ENCODE measurements at places on chromosomes 5 and 9.

- DNase-seq, result no peak
Observed at GRCh38 chr5:181281984-181282316, 21.0 kb upstream of the TRIM52 start.

DNA sequence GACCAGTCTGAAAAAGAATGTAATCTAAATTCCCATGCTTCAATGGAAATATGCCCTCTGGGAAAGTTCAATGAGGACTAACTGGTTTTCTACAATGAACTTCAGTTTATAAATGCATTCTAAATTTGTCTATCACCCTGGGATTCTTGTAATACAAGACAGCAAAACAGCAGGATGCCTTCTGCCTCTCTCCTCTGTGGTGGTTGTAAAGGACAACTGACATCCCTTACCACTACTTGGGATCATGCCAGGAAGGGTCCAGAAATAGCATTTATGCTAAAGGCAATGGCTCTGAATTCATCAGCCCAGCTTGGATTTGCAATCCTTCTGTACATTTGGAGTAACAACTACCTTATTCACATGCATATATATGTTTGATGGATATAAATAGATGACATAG, 97.3 kb upstream of the ADAMTS16 start:
- no peak for DNase-seq

- no peak for DNase-seq
Observed at GRCh38 chr5:137142764-137143605, 356.1 kb downstream of the SPOCK1 start.

DNA sequence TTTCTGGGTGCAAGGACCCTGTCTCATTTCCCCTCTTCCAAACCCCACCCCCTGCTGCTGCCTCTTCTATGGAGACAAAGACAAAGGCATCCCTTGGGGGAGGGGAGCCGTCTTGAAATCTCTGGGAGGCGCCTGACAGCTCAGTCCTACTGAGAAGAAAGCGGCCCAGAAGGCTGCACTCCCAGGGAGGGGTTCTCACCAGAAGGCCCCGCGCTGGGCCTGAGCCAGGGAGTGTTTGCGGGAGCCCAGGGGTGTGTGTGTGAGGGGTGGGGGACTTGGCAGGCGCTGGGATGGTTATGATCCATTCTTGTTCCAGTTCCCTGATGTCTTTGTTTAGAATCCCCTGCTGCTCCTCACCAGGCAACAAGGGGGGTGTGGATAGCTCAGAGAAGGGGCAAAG, 45.7 kb upstream of the ALDH1B1 start:
- peak; percentile 68 for DNase-seq

- DNase-seq, result no peak
Observed at GRCh38 chr9:27118916-27119315, 9.9 kb downstream of the TEK start.

DNA sequence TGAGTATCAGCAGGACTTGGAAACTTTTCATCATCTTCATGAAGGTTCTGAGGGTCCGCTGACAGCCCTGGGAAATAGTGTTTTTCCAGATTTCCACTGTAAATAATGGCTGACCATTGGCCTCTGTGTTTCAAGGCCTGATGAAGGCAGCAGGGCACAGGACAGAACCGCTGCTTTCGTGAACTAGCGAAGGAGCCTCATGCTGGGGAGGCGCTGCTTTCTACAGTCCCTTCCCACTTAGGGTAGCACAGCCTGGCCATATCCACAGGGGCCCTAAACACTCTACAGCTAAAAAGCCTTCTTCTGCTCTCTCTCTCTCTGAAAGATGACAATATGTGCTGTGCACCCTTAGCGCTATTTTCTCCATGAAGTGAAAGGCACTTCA, 118.2 kb downstream of the MED27 start:
- DNase-seq, result no peak

- no peak for DNase-seq
Observed at GRCh38 chr5:150598821-150599273, 41.6 kb upstream of the SYNPO start.

DNA sequence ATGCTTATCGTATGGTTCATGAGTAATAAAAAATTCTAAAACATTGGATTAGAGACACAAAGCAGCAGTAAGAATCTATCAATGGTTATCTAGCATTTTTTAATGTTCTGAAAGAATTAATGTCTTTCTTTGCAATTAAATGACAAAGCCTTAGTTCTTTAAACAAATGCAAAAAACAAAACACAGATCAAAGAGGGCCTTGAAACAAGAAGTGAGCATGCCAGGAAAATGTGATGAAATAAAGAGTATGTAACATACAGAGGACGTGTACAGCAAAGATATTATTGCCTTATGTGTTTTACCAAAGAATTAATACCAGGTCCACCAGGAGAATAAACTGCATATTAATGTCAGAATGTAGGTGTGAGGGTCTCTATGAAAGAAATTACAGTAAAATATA, 812.3 kb upstream of the GRAMD2B start:
- DNase-seq, result no peak

DNA sequence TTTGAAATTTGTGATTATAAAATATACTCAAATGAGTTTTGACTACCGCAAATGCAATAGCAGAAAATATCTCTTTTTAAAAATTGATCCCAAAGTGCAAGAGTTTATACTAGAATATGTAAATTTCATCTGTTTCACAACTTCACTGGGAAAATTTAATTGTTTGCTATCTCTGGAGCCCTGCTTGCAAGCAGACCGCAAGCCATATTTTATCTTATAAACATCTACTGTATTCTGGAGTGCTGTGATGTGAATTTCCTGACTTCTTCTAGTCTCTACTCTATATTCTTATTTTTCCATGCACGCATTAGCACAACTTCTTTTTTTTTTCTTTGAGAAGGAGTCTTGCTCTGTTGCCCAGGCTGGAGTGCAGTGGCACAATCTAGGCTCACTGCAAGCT, 98.7 kb downstream of the DROSHA start:
- DNase-seq, result no peak

GRCh38 chr9:91190062-91190461, 171.7 kb downstream of the AUH start:
- no peak for DNase-seq

GRCh38 chr5:33933723-33934169, 2.4 kb upstream of the RXFP3 start:
- DNase-seq, result no peak

DNA sequence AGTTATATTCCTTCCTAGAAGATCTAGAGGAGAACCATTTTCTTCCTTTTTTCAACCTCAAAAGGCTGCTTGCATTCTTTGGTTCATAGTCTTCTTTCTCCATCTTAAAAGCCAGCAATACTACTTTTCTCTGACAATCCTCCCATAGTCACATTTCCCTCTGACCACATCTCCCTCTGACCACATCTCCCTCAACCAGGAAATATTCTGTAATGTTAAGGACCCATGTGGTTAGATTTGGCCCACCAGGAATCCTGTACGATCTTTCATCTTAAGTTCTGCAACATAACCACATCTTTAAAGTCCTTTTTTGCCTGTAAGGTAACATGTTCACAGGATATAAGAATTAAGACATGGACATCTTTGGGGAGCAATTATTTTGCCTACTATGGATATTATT, 179.4 kb upstream of the SPEF2 start:
- no peak for DNase-seq

DNA sequence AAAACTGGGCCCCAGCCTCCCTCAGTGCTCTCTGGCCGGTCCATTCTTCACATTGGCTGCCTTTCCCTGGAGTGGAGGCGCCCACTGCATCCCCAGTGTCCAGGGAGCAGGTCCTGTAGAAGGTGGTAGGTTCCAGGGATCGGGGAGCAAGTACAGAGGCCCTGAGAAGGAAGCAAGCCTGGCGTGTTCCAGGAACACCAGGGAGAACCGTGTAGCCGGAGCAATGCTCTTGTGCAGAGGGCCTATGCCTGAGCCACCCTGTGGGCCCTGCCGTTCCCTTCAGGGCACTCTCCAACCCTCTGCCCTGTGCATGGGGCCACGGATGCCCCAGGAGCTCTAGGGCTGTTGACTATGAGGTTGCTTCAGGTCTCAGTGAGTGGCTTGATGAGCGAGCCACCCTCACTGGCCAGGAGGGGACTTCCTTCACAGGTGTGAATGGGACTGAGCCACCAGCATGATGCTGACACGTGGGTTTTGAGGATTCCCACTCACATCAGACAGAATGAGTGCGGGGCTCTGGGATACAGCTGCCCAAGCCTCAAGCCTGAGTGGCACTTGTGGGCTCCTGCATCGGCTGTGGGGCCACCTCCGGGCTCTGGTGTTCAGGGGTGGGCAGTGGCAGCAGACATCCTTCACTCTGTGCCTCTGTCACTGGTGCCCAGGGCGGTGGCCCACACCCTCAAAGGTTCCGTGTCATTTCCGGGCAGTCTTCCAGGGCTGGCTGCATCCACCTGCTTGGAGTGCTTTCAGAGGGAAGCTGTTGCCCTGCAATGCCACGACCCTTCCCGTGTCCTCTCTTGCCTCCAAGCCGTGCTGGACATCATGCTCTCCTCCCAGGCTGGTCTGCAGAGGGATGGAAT, 54.4 kb downstream of the ADAMTS2 start:
- no peak for DNase-seq

DNA sequence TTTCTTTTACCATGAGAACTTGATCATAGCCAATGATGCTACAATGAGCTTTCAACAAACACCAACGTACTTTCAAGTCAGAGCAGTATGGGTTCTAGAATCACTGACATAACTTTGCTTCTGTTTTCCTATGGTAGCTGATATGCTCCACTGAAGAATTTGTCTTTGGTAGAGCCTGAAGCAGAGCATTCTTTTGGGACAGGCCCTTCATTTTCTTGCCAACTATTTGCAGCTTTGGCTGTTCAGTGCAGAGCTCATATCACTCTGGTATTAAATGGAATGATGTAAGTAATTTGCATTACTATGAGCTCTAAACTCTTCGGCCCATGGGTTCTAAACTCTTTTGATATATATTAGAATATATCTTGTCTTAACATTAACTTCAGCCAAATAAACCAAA, 51.8 kb upstream of the APC start:
- DNase-seq, result no peak

GRCh38 chr5:14142202-14142826, 828 bp upstream of the TRIO start:
- DNase-seq, result no peak

GRCh38 chr5:180291943-180292831, at the start of gene MAPK9:
Gene MAPK9 (minus strand): TSS chr5:180292083. CDS start chr5:180280561, 11,522 bp downstream.
- peak; percentile 84 for DNase-seq

DNA sequence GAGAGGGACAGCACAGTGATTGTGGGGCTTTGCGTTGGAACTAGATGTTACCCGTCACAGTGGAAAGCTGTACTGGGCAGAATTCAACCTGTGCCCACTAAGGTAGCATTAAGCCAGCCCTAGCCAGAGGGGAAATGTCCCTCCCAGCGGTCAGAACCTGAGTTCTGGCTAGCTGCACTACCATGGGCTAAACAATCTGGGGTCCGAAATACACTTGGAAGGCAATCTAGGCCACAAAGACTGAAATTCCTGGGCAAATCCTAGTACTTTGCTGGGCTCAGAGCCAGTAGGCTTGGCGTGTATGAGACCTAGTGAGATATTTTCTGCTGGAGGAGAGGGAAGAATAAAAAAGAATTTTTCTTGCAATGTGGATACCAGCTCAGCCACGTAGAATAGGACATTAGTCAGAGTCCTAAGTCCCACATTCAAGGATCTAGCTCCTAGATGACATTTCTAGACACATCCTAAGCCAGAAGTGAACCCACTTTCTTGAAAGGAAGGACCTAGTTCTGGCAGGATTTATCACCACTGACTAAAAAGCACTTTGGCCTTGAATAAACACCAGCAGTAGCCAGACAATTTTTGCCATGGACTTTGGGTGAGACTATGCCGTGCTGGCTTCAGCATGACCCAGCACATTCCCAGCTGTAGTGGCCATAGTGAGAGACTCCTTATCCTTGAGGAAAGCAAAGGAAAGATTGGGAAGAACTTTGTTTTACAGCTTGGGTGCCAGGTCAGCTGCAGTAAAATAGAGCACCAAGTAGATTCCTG, 618.0 kb downstream of the BRINP1 start:
- DNase-seq, result no peak

GRCh38 chr5:1468247-1468612, 23.0 kb upstream of the SLC6A3 start:
- DNase-seq, result peak; percentile 63

GRCh38 chr5:1143670-1143951, 31.7 kb upstream of the SLC12A7 start:
- DNase-seq, result no peak

- no peak for DNase-seq
Observed at GRCh38 chr9:107710953-107711352, 221.4 kb upstream of the KLF4 start.

DNA sequence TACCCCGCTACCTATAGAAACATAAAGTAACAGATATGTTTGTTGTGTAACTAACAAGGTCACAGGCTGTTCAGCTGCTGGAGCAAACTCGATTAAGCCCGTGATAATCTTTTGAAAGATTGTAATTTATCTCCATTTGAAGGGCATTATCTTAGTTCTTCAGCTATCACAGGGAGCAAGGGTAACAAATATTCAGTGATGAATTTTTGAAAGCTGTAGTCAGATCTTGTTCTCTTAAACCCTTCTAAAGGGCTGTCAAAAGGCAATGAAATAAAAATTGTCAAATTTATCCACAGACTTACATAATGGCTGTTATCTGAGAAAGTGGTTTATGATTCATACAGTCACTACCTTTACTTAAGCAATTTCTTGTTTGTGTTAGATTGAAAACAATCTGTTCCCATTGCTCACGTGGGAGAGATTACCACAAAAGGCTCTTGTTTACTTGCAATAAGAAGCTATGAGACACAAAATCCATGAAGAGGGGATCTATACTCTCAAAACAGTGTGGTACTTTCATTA, 78.3 kb upstream of the ZNF608 start:
- no peak for DNase-seq

DNA sequence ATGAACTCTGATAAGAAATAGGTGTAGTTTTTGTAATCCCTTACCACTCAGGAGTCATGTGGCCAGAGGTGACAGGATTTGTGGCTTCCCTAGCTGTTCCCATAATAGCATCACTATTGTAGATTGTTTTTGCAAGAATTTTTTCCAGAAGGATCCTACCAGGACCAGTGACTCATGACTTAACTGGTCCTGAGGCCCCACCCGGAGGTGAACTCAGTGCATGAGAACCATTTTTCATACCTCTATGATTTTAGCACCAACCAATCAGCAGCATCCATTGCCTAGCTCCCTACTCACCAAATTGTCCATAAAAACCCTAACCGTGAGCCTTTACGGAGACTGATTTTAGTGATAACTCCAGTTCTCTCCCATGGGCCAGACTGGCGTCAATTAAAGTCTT, 484.8 kb downstream of the PSAT1 start:
- no peak for DNase-seq

DNA sequence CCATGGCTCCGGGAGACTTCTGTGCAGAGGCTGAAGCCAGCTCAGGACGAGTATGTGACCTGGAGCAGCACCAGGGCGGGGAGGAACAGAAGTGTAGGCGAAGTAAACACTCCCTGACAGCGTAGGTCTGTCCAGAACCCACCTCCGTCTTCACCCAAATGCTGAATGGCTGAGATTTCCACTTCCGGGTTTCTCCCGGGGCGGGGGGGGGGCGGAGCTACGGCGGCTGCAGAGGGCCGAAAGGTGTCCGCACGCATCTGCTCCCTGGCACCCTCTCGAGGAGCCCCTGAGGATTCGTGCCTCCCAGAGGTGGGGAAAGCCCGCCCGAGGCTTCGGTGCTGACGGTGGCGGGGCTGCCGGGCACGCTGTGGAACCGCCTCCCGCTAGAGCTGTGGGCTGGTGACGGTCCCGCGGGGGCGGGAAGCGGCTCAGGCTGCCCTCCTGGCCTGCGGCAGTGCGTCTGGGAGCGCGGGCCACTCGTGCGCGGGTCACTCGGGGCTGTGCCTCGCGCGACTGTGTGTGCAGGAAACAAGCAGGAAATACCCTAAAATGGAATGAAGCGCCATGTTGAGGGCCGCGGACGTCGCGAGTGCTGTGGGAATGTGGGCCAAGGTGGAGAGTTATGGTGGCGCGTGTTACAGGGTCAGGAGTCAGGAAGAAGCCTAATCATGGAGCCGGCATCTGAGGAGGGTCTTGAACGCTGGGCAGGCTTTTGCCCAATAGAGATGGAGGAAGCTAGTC, 1425.4 kb downstream of the FOXD4L5 start:
- DNase-seq, result no peak
